ENCODE measurements at places on chromosomes 6 and 20.

GRCh38 chr20:11012975-11013374 is 339.2 kb upstream of the JAG1 start:
- DNase-seq: peak; percentile 35

DNA sequence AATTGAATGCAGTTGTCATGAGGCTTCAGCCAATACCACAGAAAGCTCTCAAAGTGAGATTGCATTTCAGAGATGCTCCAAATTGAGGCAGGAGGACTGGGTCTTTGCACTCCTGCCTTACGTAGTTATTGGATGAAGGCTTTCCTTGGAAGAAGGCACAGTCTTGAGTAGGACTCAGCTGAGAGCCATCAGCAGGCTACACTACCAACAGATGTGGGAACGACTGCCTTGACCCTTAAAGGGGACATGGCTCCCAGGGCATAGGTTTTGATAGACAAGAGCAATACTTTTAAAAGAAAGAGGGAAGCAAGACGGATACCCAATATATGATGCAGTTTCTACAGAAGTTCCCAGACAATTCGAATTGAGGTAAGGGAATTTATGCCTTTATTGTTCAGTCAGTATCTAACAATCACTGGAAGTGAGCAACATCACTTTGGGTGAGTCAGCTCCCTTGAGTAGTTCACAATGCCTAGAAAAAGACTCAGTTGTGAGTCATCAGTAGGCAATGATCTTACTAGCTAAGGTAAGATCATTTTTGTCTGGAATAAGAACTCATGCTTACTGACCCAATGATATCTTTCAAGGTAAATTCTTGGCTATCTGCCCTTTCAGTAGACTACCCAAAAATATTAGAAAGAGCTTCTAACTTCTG is 390.8 kb downstream of the GJA1 start:
- peak; percentile 73 for DNase-seq

GRCh38 chr6:163655217-163656121 is 241.0 kb downstream of the QKI start:
- DNase-seq: no peak

DNA sequence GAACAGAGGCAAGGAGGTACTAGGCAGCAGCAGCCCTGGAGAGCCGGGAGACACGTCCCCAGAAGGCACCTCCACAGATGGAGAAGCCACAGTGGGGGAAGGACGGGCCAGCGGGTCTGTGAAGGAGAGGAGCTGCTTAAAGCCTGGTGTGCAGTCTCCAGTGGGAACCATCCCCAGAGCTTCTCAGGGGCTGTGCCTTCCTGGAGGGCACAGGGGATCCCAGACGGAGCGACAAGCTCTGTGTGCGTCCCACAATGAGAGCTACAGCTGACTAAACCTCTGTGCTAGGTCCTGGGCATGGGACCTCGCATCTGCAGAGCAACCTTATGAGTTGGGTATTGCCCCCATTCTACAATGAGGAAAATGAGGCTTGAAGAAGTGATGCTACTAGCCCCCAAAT is 50.7 kb downstream of the EZR start:
- no peak for DNase-seq

- DNase-seq: no peak
Observed at GRCh38 chr6:73058736-73059135, 166.6 kb downstream of the KHDC1L start.

Measured in fibroblast of the conjunctiva (primary cell).